Caudate nucleus (tissue), 63 donors: ENCODE measurements at places on chromosomes 5 and 9.

DNA sequence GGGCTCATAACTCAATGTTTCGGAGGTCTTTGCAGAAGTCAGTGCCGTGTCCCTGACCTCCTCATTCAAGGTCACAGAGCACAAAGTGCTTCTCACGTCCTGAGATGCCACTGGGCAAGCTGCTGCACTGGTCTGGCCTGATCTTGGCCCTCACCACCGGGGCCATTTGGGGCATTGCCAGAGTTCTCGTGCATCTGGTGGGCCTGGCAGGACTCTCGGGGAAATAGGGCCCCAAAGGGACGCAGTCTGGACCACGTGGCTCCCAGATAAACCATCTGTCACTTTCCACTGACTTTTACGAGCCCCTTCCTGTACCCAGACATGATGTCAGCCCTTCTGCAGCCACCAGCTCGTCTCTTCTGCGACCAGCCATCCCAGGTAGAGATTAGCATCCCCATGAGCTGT, 54.8 kb downstream of the HRH2 start:
- no peak for DNase-seq

- DNase-seq = no peak
Measured at GRCh38 chr5:173677125-173677672, 60.7 kb upstream of the BOD1 start.

DNA sequence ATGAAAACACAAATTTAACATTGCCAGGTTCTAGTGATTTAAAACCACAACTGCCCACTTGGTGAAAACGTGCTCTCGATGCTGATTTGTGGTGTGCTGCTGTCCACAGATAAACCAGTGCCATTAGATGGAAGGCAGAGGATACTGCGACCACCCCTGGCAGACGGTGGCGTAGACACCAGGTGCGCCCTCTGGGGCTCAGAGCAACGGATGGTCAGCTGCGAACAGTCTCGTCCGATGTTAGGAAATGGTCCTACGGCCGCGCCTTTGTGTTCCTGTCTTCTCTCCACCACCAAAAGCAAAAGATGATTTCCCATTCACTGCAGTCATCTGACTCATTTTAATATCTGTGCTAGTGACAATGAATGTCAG, 43.2 kb downstream of the UBE2QL1 start:
- DNase-seq = no peak

- DNase-seq = no peak
Measured at GRCh38 chr5:170623576-170624181, 119.9 kb downstream of the KCNIP1 start.

DNA sequence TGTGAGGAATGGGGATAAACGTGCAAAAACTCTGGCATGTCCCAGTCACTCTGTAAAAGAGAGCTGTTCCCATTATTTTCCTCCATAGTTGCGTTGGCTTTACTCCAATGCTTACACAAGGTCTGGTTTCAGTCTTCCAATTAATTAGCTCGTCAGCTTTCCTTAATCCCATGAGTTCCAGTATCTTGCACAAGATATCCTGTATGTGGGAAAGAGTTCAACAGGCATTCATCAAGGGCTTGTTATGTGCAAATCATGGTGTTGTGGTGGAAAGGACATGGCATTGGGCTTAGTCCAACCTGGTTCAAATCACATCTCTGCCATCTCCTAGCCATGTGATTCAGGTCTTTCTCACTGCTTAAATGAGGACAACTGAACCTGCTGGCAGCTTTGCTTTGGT, 77.5 kb upstream of the PANK3 start:
- no peak for DNase-seq

DNA sequence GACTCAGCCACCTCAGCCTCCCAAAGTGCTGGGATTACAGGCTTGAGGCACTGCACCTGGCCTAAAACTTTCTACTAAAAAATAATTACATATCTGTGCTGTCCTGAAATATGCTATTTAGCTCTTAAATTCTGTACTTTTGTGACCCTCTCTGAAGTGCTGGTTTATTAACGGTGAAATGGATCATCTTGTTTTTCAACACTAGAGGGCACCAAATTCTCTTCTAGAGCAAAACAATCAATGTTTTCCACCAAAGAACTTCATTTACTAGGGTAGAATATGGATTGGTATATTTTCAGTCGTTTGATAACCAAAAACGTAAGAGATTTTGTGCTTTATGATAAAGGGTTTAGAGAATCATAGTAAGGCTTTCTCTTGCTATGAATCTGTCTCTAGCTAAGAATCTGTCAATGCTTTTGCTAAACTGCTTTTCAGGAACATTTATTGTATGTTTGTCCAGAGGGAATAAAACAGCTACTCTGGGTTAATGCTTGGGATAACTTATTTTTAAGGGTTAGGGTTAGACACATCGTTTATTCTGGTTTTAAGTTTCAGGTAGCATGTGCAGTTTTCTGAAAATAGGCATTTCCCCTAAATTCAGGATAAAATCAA, 63.6 kb downstream of the RNF180 start:
- DNase-seq = no peak

- DNase-seq = no peak
Measured at GRCh38 chr5:146041180-146041789, 64.1 kb downstream of the PLAC8L1 start.

GRCh38 chr5:36763454-36763853, 113.1 kb upstream of the NIPBL start:
- DNase-seq = no peak

- DNase-seq = no peak
Measured at GRCh38 chr5:1371218-1371971, 26.5 kb upstream of the CLPTM1L start.

DNA sequence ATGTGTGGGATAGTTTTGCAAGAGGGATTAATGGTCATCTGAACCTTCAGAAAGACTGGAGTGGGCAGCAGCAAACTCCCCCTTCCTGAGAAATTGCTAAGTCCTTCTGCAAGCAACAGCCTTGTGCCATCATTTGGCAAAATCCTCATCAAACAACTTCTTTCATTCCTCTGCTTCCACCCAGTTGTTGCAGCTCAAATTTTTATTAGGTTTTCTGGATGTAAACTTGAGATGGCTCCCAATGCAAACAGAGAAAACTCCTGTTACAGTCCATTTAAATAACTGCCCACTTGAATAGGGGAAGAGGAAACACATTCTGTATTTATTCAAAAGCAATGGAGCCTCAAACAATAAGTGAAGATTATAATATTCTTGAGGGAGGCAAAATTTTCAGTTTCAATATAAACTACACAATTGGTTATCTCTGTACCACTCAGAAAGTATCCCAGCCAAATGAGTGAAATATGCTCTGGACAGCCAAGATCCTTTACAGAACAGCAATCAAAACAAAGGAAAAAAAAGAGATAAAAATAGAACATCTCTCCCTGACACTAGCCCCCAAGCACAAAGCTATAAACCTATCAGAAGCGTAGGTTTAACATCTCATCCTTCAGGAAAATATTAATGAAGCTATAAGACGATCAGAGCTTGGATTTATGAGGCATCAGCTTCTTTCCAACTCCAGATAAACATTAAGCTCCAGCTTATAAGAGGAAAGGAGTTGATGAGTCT, 17.3 kb upstream of the DAP start:
- DNase-seq = no peak

GRCh38 chr5:178832618-178833201, 27.0 kb upstream of the ZNF354B start:
- no peak for DNase-seq

DNA sequence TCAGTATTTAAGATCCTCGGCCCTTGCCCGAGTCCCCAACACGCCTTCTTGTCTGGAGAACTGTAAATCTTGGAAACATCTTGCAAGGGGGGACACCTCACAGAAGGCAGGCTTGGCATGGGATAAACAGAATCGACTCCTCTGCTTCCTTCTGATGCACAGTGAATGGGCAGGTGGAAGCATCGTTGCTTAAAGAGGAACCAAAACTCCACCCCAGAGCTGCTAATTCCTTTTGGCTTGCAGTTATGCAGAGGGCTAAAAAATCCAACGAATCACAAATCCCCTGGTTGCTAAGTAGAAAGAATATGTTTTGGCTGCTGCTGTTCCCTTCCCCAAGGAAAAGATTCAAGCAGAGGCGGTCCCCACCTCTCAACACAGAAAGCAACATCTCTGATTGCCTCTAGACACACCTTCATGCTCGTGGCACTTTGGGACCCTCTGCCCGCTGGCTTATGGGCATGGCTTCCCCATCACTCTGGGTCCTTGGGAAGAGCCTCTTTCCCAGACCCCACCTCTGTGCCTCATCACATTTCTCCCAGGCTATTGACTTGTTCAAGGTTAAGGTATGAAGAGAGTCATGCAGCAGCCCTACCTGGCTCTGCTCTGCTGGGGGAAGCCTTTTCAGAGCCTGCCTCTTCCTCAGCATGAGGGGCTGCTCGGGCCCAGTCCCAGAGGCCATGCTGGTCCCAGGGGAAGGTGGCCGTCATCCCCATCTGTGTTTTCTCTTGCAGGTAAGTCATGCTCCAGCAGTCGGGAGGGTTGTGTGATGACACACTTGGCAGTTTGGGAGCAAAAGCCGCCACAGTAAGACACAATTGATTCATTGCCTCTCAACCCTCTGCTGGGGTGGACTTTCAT, 137.1 kb downstream of the KCNIP1 start:
- DNase-seq = no peak

DNA sequence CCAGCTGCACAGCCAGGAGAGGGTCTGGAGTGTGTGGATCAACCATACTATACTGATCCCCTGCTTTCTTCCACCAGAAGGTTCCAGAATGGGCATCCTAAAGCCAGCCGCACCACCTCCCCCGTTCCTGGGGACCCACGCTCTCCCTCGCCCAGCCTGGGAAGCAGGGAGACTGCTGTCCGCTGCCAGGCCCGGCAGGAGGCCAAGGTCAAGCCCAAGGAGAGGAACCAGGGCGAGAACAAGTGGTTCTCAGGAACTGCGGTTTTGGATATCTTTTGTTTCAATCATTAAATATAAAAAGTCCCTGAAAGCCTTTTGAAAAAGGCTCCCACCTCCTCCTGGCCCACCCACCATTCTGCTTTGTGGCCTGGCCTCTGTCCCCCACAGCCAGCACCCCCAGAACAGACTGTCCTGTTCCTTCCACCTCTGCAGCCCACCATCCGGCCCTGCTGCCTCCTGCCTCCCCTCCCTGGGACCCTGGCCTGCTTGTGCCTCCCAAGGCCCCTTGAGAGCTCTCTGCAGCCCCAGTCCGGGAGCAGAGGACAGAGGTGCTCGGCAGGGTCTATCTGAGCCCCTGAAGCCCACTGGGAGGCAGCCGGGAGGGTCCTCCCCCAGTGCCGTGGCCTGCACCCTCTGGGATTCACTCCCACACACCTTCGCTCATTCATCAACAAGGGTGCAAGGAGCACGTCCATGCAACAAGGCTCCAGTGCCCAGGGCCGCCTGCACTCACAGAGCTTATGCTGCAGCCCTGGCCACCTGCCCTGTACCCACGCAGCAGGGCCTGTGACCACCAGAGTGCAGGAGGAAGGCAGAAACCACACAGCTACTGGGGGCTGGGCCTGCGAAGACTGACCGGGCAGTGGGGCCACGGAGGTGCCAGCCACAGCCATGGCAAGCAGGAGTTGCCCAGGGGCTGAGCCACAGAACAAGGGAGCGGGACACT, 614 bp upstream of the LCN6 start:
- DNase-seq = no peak

- no peak for DNase-seq
Measured at GRCh38 chr9:33787839-33788238, 7.5 kb upstream of the PRSS3 start.

DNA sequence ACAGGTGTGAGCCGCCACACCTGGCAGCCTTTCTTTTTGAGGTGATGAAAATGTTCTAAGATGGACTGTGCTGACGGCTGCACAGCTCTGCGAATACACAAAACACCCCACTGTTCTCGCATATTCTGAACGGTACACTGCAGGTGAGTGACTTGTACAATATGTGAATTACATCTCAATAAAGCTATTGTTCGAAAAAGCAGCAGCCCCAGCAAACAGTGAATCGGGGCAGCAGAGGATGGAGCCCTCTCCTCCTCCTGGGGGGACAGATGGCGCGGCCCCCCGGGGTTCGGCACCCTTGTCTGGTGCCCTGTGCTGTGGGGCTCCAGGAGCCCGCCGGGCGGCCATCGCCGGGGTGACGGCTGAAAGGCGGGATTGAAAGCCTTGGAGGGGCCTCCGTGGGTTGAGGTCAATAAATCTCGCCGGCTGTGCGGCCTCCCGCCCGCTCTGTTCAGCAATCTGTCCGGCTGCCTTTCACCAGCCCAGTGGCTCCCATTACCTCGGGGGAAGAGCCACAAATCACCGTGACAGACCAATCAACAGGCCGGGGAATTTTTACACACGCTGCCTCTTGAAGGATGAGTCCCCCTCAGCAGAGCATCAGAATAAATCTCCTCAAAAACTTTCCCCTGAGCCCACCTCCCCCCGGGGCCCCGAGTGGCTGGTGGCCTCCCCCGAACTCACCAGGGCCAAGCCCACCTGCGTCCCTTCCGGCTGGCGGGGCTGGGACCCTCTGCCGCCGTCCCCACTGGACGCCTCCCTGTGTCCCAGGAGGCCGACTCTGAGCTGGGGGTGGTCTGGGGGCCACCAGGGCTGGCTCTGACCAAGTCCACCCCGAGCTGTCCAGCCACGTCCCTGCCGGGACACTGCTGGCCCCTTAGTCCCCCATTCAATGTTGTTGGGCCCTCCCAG, 37.8 kb upstream of the TMEM250 start:
- no peak for DNase-seq

DNA sequence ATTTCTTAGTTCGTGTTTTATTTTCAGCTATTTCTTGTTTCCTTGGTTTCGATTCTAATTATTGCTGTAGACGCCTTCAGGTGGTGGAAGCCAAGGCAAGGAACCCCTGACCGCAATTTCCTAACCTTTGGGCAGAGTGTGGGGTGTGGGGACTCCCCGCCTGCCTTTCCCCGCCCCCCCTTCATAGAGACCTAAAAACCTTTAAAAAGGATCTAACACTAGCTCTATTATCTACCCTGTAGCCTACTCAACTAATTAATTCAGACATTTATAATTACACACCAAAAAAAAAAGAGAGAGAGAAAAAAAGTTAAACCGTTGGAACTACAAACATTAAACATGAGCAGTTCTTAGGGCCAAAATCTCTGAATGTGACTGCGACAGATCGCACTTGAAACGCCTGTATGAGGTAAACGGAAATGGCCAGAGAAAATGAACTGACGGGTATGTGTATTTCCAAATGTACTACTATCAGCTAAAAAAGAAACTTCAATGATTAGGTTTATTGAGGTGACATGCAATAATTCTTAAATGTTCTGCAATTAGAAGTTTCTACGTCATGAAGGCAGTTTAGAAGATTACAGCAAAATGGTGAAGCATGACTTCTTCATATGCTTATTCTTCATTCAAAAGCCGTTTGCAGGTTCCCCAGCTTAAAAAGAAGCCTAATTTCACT, 19.0 kb upstream of the FER start:
- DNase-seq = no peak
